ENCODE measurements at places on chromosomes 4 and X.
A peak's percentile ranks its signal among the peaks of the same experiment; 100 is the strongest.

- peak; percentile 20 for DNase-seq
Measured at GRCh38 chr4:95637043-95637600, 88.3 kb upstream of the UNC5C start.

DNA sequence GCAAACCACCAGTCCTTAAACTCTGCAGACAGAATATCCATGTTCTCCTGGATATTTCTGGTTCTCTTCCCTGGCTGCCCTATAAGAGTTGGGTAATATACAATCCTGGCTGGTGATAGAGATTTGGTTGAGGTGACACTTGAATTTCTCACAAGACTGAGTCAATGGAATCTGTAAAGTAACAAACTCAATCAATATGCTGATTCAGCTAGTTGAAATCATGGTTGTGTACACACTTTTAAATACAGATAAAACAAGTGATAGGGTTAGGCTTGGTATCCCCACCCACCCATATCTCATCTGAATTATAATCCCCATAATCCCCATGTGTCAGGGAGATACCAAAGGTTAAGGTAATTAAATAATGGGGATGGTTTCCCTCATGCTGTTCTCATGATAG is 349.2 kb upstream of the MAD2L1 start:
- DNase-seq, result no peak

DNA sequence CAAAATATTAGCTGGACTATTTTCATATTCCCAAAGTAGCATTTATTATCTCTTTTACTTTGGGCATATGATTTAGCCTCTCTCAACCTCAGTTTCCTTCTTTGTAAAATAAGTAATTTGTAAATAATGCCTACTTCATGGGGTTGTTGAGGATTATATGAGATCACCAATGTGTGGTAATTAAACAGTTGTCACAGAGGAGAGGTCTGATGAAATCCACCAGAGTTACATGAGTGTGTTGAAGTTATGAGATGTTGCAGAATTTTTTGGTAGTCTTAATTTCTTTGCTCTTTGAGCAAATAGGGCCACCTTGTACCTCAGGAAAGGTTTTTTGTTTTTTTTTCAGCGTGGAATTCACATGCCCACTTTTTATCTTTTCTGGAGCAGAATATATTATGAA is 1.4 kb downstream of the COX7B start:
- no peak for DNase-seq

DNA sequence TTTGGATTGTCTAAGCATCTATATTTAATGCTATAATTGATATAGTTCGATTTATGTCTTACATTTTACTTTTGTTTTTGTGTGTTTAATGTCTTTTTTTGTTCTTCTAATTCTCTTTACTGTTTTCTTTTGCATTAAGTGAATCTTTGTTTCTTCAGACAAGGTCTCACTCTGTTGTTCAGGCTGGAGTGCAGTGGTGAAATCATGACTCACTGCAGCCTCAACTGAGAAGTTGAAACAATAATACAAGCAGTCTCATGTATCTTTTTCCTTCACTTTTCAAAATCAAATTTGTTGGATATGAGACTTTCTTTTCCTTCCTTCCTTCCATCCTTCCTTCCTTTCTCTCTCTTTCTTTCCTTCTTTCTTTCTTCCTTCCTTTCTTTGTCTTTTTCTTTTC is 1401.6 kb downstream of the ADGRL3 start:
- no peak for DNase-seq

- no peak for DNase-seq
Measured at GRCh38 chr4:36676139-36677050, 395.0 kb downstream of the DTHD1 start.

DNA sequence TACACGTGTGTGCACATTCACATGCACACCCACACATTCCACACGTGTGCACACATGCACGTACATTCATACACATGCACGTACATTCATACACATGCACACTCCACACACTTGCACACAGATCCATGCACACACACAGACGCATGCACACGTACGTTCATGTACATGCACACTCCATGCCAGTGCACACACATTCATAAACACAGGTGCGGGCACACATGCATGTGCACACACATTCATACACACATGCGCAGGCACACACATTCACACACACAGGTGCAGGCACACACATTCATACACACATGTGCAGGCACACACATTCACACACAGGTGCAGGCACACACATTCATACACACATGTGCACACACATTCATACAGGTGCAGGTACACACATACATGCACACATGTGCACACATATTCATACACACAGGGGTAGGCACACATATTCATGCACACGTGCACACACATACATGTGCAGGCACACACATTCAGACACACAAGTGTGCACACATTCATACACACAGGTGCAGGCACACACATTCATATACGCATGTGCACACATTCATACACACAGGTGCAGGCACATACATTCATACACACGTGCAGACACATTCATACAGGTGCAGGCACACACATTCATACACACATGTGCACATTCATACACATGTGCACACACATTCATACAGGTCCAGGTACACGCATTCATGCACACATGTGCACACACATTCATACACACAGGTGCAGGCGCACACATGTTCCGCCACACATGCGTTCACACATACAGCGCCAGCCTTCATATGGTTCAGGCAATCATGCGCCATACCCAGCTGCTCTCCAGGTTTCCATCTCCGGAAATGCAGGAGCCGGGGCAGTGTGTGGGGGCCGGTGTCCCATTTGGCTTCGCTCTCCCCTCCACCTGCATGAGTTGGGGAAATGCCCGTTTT is 124.8 kb downstream of the HMX1 start:
- no peak for DNase-seq

DNA sequence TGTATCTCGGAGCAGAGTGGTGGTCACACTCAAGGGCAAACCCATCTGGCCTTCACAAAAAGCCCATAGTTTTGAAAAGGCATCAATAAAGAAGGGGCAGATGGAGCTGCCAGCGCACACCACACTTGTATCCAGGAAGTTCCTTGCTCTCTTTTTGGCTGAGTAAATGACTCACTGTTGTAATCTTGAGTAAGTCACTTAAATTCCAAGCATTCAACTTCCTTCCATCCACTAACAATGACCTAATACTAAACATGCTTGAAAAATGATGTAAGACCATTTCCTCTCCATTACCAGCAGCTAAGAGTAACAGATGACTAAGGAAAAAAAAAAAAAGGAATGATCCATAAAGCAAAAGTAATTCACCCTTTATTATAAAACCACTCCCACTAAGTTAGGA is 32.4 kb upstream of the MYOZ2 start:
- DNase-seq, result no peak

DNA sequence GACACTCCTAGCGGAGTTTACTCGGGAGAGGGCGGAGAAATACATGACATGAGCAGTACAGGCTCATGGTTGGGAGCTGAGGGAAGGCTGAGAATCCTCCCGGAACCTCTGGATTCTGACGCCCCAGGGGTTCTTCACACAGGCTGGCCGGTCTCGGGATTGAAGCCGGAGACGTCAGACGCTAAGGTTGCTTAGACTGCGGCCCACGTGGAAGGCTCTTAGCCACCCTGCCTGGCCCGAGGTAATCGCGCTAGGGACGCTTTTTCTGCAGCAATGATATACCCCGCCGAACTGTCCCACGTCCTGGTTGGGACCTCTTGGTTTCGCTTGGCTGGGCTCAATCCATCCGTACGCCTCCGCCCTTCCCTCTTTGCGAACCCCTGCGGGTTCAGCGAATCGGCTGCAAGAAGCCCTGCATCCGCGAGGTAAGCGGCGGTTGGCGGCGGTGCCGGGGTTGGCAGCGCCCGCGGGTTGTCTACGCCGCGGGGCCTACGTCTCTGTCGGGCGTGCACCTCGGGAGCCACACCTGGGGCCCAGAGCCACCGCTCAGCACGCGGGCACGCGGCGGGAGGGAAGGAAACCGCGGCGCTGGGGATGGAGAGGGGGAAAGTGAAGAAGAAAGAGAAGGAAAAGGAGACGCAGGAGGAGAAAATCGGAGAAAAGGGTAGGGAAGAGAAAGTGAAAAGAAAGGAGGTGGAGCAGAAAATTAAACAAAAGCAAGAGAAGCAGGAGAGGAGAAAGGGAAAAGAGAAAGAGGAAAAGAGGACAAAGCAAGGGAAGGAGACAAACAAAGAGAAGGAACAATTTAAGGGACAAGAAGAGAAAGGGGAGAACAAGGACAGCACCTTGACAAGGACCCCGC is at the start of gene ARL9:
ARL9 (plus strand) TSS at position 523 of the 862 bp plus-strand sequence; CDS start at position 595, 72 bp downstream.
- peak; percentile 33 for DNase-seq

- no peak for DNase-seq
Measured at GRCh38 chr4:76280488-76281441, 25.8 kb upstream of the STBD1 start.

DNA sequence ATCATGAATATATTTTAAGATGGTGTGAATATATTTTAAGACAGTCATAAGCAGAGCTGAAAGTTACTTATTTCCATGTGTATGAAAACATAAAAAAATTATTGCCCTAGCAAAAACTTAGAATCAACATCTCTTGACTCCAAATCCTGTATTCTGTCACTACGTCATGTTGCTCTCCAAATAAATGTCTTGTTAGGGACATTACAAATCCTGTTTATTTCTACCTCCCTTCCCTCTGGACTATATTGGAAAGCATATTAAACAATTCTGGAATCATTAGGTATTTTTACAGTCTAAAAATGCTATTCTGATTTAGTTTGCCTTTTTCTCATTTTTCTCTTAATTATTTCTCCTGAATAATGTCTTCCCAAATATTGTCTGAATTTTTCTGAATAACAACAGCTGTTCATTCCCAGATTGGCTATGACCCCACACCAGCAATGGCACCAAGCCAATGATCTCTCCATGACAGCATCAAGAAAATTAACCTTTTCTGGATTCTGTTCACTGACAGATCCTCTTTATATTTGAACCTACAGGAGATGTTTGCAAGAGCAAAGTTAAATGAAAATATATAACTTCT is 523.1 kb downstream of the IQCM start:
- DNase-seq, result no peak

- no peak for DNase-seq
Measured at GRCh38 chr4:151692821-151693673, 67.8 kb downstream of the GATB start.

DNA sequence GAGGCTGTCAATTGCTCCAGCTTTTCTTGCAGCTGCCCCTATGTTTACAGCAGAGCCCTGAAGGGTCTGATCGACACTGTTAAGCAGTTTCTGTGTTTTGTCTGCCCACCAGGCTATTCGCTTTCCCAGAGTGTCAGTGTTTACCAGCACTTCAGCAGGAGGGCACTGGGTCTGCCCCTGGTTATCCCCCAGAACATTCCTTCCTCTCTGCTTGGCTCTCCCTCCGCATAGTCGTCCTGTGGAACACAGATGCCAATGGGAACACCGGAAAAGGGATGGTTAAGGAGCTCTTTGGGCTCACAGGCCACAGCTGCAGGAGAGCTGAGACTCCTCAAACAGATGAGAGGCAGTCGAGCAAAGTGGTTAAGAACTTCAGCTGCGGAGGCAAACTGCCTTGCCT is 71.3 kb upstream of the FBXW7 start:
- DNase-seq, result no peak

DNA sequence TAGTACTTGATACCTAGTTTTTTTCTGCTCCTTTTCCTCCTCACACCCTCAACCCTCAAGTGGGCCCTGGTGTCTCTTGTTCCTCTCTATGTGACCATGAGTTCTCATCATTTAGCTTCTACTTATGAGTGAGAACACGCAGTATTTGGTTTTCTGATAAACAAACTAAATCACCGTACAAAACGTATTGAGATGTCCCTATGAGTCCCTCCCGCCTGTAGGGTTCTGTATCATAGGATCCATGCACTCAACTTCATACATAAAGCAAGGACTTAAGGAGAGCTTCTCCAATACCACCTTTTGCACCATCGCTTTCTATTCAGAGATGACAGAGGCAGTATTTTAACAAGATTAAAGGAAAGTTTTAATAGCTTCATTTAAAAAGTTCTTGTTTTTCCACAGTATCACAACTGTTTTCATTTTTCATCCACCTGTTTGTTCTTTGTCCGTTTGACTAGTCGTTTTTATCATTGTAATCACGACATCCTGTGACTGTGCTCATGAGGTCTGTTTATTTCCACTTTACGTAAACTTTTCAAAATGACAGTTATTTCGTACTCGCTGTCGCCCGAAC is 457 bp upstream of the RAB9A start:
- DNase-seq, result no peak

DNA sequence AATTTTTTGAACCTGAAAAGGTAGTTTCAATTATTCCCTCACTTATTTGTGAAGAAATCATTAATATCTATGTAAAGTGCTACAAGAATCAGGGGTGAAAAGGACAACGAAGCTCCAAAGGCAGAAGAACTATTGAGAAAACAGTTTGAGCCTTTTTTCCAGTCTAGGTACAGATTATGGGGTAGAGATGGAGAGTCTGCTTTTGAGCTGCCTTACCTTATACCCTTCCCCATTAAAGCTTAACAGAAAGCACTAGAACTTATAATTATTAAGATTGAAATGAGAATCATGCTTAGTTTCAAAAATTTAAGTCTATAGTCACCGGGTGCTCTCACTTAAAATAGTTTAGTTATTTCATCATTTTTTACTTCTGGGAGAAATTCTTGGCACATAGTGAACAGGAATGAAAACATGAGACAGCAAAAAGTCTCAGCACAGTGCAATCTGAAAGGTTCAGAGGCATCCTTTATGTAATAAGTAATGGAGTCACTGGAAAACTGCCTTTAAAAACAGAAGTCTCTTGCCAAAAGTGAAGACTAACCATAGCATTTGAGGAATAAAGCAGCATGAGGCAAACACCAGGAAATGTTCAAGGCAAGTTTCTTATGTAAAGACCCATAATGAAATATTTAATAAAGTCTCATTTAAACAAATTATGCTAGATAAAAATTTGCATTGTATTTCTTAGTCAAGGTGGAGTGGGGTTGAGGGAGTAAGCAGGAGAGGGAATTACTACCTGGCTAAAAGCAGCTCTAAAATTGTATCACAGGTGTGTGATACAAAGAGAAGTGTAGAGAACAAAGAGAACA is 5.1 kb upstream of the DCLK2 start:
- DNase-seq, result no peak

- DNase-seq, result no peak
Measured at GRCh38 chrX:133994576-133994975, 9.2 kb upstream of the GPC3 start.

DNA sequence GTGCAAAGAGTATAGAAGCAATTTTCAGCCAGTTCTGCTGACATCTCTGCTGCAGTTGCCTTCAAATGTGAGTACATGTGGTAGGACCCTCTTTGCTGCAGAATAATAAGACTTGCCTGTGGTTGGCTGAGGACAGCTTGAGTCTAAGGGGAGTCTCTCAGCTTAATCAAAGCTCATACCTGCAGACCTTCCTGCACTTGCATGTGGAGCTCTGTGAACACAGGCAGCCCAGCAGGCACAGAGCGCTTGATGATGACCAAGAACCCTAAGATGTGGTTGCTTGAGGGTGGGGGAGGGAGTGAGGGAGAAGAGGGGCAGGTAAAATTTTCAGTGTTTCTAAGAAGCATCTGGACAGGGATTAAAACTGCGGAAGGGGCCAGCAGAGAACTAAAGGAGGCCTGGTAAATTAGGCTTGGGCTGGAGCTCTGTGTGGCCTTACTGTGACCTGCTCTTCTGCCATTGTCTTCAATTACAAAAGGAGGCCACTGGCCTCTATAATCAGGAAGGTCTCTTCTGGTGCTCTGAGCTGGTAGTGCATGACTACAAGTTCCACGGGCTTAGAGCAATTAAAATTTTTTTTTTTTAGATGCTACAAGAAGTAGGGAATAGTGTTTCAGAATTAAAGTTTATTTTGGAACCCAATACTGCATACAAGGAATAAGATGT is 59.9 kb upstream of the CHRNA9 start:
- DNase-seq, result no peak

GRCh38 chr4:172688534-172688933 is 480.1 kb upstream of the GALNT7 start:
- DNase-seq, result no peak
